T-helper 17 cell (primary cell): ENCODE measurements at places on chromosomes 7 and 10. TPM values are rescaled to one million over a fixed set of nuclear protein-coding genes. Genes with fewer than 3 reads are reported as not detected.

DNA sequence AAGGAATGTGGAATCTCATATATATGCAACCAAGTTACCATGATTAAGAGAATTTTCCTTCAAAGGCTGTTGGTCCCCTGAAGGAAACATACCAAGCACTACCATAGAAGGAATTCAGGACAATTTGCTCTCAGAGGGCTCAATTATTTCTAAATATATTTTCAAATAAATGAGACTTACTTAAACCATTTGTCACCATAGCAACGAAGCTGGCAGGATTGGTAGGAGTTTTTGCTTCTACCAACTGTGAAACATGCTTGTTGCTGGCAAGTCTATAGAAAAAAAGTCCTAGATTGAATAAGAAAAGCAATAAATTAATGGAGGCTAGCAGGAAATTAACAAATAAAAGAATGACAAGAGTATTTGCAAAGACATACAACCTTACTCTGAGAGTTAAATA, 156.9 kb upstream of the NPSR1 start:
- H3K27me3 ChIP-seq = no peaks in the 10 kb centered on the region
- H3K4me1 ChIP-seq = no peaks in the 10 kb centered on the region
- H3K36me3 ChIP-seq = no peaks in the 10 kb centered on the region
- H3K27ac ChIP-seq = no peak overlapping the region
- DNase-seq = no peak
- no peak overlapping the region for H3K4me3 ChIP-seq

- DNase-seq = no peak
- no peak overlapping the region for H3K4me3 ChIP-seq
- peaks cover 25% of the 10 kb centered on the region for H3K4me1 ChIP-seq
- H3K36me3 ChIP-seq = peaks cover under 1% of the 10 kb centered on the region
- H3K27me3 ChIP-seq = no peaks in the 10 kb centered on the region
These were observed 20.6 kb downstream of the ACSL5 start for GRCh38 chr10:112394475-112394875.

DNA sequence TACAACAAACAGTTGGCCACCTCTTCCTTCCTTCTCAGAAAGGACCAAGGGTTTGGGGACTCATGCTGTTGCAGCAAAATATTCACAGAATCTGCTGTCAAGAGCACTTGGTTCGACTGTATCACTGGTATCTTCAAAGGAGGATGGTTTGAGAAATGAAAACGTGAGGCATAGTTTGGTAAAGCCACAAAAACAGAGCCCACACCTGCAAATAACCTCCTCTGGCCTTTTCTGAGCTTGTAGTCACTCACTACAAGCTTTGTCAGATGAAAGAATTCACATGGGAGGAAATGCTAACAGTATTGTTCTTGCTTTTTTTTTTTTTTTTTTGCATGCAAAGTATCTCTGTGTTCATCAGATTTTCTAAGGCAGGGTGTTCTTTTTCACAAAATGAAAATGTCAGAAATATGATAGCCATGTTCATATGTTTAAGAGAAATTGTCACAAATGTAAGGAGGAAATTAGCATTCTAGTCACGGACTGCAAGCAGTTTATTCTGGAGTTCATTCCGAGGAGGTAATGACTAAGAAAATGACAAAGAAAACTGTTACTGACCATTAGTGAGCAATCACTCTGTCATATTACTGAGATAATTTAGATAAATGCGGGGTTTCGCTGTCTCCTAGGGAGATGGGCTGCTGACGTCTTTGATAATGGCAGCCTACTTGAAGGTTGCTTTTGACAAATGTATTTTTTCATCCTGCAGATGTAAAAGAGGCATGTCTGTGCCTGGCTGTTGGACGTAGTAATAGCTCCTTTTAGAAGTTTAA, 117.8 kb upstream of the MYO3A start:
- no peaks in the 10 kb centered on the region for H3K36me3 ChIP-seq
- H3K4me1 ChIP-seq = peaks cover 4% of the 10 kb centered on the region
- H3K4me3 ChIP-seq = no peak overlapping the region
- no peak overlapping the region for H3K27ac ChIP-seq
- peaks cover 4% of the 10 kb centered on the region for H3K27me3 ChIP-seq

- no peak overlapping the region for H3K27ac ChIP-seq
- H3K36me3 ChIP-seq = no peaks in the 10 kb centered on the region
- no peak for DNase-seq
These were observed 30.9 kb upstream of the CREB3L2 start for GRCh38 chr7:138032770-138033169.

DNA sequence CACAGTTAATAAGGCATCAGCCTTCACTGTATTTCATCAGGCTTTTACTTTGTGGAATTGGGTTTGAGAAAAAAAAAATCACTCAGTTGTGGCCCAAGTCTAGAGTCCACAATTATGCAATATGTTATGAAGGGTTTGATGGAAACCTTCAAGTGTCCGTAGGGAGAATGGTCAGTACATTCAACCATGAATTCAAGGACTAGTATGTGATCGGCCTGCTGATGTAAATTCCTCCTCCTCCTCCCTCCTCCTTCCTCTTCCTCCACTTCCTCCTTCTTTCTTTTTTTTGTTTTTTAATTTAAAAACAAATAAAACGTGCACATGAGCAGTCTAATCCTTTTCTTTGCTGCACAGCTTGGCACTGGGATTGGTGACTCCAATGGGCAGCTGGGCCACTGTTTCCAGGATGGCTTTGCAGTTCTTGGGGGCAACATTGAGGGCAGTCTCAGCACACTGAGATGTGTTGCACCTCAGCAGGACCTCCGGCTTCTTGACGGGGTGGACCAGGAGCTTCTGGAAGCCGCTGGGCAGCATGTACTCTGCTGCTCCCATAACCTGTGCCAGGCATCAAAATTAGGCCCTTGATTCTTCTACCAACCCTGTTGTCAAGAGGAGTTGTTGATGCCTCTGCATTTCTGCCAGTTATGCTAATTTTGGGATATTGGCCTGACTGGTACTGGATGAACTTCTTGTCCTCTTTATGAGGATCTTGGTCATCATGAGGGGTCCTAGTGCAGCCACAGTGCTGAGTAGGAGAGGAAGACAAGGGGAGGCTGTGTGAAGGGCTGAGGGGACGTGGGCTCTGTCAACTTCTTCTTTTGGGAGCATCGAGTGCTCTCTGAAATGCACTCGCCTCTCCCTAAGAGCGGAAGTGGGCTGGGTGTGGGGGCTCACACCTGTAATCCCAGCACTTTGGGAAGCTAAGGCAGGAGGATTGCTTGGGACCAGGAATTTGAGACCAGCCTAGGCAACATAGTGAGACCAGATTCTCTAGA, 9.3 kb upstream of the IL2RA start:
- DNase-seq = no peak
- peak overlapping the region; percentile 75 for H3K4me3 ChIP-seq
- peaks cover 4% of the 10 kb centered on the region for H3K36me3 ChIP-seq
- peak overlapping the region; percentile 96 for H3K27ac ChIP-seq
- no peaks in the 10 kb centered on the region for H3K27me3 ChIP-seq

Gene KCNH2
- 5.6 TPM for total RNA-seq

Gene ZSCAN25
- total RNA-seq = 29.8 TPM

Gene SPDYE11
- not detected for total RNA-seq
